ENCODE measurements at places on chromosomes 3 and 15.

DNA sequence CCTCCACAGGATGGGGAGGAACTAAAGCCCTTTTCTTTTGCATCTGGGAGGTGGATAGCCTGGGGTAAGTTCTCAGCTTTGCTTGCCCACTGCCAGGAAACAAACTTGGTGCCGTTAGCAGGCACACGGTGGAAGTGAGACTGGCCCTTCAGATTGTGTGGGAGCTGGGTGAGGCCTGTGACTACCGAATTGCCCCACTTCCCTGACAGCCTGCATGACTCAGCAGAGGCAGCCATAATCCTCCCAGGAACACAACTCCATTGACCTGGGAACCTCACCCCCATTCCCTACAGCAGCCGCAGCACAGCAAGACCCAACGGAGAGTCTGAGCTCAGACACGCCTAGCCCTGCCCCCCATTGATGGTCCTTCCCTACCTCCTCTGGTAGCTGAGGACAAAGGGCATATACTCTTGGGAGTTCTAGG, 282.6 kb downstream of the KLF13 start:
- DNase-seq, result no peak

- DNase-seq, result no peak
Measured at GRCh38 chr3:1093217-1093616, 393 bp downstream of the CNTN6 start.

GRCh38 chr3:74027121-74027520, 402.4 kb upstream of the PDZRN3 start:
- DNase-seq, result no peak

DNA sequence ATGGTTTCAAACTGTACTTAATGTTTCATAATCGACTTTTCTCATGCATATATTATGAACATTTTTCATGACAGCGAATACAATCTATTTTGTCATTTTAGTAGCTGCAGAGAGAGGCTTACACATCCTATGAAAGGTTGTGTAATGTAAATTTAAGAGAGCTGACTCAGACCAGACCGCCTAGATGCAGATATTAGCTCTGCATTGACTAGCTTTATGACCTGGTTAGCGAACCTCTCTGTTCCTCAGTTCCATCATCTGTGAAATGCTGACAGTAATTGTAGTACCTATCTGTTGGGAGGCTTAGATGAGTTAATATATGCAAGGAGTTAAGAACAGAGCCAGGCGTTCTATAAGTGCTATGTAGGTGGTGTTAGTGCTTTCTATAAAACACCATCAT, 116.2 kb upstream of the RASGRP1 start:
- no peak for DNase-seq

DNA sequence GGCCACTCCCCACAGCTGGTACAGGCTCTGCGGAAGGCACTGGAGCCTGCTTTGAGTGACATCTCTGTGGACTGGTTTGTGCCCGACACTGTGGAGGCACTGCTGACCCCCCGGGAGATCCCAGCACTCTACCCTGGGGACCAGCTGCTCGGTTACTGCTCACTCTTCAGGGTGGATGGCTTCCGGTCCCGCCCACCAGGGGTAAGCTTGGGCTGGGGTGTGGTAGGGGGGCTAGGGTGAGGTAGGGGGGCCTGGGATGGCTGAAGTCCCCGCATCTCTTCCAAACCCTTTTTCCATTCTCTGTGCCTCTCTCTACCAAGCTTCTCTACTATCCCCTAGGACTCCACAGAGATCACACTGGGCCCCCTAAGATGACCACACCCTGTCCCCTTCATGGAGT, 7.8 kb downstream of the VWA5B2 start:
- no peak for DNase-seq

GRCh38 chr3:59809710-59810444, 760.1 kb upstream of the CFAP20DC start:
- DNase-seq, result no peak

- no peak for DNase-seq
Measured at GRCh38 chr3:18442756-18443664, 17.9 kb upstream of the SATB1 start.

- no peak for DNase-seq
Measured at GRCh38 chr3:186536883-186537844, 7.0 kb downstream of the CRYGS start.

DNA sequence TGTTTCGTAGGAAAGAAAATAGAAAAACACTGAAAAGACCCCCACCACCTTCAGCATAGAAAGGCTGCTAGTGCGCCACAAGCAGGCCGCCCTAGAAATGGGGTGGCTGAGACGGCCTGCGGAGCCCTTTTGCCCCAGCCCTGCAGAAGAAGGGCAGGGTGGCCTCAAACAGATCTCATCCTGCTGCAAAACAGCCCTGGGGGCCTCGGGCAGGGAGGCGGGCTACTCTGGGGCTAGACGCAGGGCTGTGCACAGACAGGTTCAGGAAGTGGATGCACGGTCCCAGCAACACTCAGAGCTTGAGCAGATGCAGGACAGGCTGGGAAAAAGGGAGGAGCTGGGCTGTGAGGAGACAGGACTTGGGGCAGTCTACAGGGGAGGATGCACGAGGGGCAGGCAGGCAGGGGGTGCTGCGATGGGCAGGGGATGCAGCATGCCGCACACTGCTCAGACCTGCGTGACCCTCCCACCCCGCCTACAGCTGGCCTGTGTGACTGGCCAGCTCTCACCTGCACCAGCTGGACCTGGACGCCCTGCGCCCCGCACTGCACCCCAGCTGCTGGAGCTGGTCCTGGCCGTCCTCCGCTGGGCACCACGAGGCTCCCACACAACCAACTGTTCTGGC, 34.3 kb downstream of the ZXDC start:
- DNase-seq, result no peak

DNA sequence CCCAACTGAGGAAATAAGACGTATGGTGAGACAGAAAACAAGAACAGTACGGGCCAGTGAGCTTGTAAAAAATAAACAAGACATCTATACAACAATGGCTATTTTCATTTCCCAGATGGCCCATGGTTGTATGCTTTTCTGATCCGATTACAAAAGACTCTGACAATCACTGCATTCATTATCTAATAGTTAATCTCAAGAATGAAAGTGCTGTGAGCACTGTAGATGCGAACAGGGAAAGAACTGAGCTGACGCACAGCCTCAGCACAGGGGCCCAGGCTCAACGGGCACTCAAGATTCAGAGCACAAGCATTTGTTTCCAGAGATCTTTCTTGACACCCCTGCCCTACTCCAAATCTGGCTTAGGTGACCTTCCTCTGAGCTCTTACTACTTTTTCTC, 6.9 kb downstream of the MTMR10 start:
- DNase-seq, result no peak

DNA sequence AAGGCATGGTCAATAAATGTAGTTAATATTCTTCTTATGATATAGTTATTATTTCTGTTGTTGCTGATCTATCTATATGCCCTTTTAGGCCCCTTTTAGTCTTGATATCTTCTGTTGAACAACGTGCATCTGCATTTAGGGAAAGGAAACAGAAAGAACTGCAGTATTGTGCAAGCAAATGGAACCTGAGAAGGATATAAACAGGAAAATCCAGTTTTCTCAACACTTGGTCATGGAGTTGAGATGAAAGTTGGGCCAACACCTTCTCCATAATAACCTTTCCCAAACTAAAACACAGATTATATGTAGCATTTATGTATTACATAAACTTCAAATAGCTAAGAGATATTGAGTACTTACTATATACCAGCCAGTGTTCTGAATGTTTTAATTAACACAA, 179.7 kb downstream of the ADAMTS9 start:
- DNase-seq, result no peak

GRCh38 chr3:158773166-158773565, 28.7 kb upstream of the MFSD1 start:
- no peak for DNase-seq

- no peak for DNase-seq
Measured at GRCh38 chr3:59052803-59053411, 3.1 kb upstream of the CFAP20DC start.

- DNase-seq, result no peak
Measured at GRCh38 chr3:117145677-117146076, 436.1 kb downstream of the TUSC7 start.

GRCh38 chr3:47299381-47300318, 16.9 kb downstream of the KLHL18 start:
- DNase-seq, result no peak

GRCh38 chr3:32143849-32144757, 37.7 kb downstream of the GPD1L start:
- no peak for DNase-seq

- no peak for DNase-seq
Measured at GRCh38 chr3:120741320-120741719, 996 bp downstream of the RABL3 start.

DNA sequence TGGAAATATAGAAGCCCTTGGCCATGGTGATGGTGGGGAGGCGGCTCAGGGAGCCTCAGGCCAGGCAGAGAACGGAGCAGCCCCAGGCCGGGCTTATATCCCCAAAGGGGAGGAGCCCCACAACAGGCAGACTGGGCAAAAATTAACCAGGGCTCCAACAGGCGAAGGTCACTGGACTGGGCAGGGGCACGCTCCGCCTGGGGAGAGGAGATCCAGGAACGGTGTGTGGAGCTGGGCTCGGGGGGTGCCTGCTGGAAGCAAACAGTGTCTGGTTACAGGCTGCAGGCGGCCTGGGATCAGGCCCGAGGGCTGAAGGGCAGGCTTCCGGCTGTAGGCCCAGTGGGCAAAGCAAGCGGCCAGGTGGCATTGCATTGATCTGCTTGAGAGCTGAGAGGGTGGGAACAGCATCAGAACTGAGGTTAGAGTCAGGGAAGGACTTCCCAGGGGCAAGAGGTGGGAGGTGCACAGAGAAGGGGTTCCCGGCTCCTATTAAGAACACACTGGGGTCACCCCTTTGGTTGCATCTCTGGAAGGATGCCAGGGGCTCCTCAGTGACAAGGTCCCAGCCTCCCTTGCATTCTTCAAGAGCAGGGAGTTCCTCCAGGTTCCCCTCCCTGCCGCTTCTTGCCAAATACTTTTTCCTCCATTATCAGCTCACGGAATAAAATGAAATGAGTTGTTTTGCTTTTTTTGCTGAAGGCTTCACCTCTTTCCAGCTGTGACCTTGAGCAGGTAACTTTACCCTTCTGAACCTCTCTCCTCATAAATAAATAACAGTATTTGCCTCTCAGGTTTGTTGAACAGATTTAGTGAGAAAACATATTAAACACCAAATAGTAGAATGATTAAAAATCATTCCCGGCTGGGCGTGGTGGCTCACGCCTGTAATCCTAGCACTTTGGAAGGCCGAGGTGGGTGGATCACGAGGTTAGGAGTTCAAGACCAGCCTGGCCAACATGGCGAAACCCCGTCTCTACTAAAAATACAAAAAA, 7.8 kb downstream of the ANPEP start:
- DNase-seq, result no peak

DNA sequence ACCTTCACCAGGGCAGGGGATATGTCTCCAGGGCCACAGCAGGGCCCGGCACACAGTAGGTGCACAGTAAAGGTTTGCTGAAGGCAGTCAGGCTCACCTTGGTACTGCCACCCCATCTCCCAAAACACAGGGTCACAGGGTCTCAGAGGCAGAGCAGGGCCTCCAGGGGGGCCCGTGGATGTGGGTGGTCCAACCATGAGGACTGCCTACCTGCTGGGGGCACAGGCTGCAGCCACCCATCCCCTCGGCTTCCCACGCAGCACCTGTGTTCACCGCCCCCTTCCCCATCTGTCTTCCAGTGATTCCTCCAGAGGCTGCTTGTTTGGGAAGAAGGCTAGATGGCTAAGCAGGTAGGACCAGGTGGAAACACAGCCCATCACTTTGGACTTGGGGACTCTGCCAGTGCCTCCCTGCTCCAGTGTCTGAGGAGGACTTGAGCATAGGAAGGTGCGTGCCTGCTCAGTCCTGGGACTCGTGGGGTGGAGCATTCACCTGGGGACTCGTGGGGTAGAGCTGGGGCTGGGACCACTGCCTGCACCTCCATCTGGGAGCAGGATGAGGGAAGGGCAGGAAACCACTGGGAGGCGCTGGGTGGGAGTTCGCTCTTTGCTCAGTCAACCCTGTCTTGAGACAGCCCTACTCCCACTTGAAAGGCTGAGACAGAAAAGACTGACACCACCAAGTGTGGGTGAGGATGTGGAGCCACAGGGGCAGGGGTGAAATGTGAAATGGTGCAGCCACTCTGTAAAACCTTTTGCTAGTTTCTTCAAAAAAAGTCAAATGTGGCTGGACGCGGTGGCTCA, 18.8 kb upstream of the PLXND1 start:
- no peak for DNase-seq

GRCh38 chr3:29754346-29754745, 473.5 kb downstream of the RBMS3 start:
- DNase-seq, result no peak

- DNase-seq, result no peak
Measured at GRCh38 chr15:49085696-49086459, 39.6 kb upstream of the SECISBP2L start.

GRCh38 chr15:89666184-89666857, 11.1 kb upstream of the KIF7 start:
- DNase-seq, result peak; percentile 42

DNA sequence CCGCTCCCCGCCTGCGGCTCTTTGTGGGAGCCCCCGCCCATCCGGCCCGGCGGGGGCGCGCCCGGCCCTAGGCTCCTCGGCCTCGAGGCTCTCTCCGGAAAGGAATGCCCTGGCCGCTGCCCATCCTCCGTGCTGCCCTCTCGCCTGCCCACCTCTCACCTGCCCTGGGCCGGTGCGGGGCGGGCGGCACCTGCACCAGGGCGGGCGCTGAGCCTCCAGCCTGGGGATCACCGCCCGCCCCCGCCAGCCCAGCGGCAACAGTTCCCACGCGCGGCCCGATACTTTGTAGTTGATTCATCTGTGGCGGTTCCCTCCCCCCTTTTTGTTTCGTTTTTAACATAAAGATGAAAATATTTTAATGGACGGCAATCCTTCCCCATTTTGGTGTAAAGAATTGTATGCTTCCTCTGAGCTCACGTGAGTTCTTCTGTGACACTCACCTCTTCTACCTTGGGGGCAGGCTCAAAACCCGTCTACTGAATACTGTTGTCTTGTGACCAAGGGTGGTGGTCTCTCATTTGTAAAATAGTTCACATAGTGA, 1.9 kb downstream of the KLF13 start:
- no peak for DNase-seq

- no peak for DNase-seq
Measured at GRCh38 chr15:32152574-32152973, 122.3 kb downstream of the CHRNA7 start.

- DNase-seq, result no peak
Measured at GRCh38 chr3:120080836-120081235, 13.4 kb downstream of the GSK3B start.

DNA sequence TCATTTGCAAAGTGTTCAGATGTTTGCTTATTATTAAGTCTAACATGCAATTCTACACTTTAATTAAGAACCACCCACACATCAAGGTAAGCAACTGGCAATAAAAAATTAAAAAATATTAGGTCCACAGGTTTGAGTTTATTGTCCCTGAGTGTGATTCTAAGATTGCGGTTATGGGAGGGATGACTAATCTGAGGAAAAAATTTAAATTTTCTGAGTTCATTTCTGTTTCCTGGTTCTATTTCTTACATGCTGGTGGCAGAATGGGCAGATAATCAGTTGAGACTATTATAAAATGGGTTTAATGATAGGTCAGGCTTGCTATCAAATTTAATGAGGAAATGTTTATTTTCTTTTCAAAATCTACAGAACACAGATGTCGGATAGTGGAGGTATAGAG, 105.9 kb downstream of the TP63 start:
- DNase-seq, result no peak

All from upper lobe of left lung (tissue), 6 donors.